ENCODE measurements at places on chromosomes 12 and 14. TPM values are rescaled to one million over a fixed set of nuclear protein-coding genes. Genes with fewer than 3 reads are reported as not detected.

The ERBB3 gene
- 1.2 TPM for total RNA-seq

The RNASE3 gene
- not detected for total RNA-seq

The PZP gene
- total RNA-seq, result not detected

The BICDL1 gene
- 4.9 TPM for total RNA-seq

The ARMH4 gene
- 1.5 TPM for total RNA-seq

The PTPRO gene
- total RNA-seq, result 0.12 TPM

Data from A549 treated with Mapracorat at 1 μM for 4 hours (cell line).